GM12864 (cell line): ENCODE measurements at places on chromosomes 12 and 14.

GRCh38 chr12:2049604-2050540 lies 2.9 kb upstream of the CACNA1C start:
- no peak for DNase-seq

- DNase-seq, result no peak
Measured at GRCh38 chr12:70609739-70610491, 27.3 kb downstream of the PTPRB start.

- DNase-seq, result no peak
Measured at GRCh38 chr12:30610718-30611117, 85.0 kb downstream of the IPO8 start.

GRCh38 chr14:32679927-32680612 lies 258.6 kb upstream of the NPAS3 start:
- DNase-seq, result no peak

DNA sequence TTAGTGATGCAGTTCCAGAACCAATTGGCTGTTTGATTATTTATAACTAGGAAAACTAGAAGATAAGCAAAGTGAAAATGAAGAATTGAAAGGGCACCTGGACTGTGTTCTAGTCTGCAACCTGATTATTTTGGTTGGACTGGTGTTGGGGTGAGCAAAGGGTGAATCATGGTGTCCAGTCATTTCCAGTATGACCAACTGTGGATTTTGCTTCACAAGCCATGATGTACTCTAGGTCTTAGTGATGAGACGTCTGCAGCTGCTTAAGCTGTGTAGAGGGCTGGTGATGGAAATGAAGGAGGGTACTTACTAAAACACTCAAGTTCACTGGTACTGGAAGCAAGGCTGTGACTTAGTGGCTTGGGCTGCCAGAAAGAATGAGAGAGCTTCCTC lies 193.2 kb upstream of the FRMD6 start:
- no peak for DNase-seq

DNA sequence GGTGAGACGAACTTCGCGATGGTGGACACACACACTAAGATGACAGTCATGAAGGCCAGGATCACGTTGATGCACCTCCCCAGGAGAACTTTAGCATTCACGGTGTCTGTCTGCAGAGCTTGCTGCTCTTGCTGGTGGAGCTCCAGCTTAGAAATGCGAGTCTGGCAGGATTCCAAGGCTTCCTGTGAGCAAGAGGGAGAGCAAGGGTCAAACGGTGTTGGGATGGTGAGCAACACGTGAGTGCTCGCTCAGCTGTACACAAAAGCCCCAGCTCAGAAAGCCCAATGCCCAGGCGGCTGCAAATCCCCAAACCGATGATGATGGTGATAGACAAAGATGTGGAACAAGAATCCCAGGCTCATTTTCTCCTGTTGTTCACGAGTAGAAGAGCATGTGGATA lies 78.8 kb downstream of the TMCC3 start:
- DNase-seq, result no peak

GRCh38 chr14:72111911-72112310 lies 179.7 kb downstream of the RGS6 start:
- no peak for DNase-seq

DNA sequence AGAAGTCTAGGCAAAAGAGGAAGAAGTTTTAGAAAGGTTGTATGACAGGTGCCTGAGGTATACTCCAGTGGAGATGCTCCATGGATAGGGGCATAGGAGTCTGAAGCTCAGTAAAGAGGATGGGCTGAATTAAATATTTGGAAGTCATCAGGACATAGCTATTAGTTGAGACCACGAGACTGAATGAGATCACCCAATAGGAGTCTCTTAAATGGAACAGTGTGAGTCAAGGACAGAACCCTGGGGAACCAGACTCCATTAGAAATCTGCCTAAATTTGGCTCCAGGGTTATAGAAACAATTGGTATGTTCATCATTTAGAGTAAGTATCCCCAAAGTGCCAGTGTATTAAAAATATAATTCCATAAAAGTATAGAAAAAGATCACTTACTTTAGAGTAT lies 172.6 kb downstream of the PRKCH start:
- DNase-seq, result no peak

- DNase-seq, result no peak
Measured at GRCh38 chr12:108773798-108774788, 42.8 kb upstream of the CORO1C start.

GRCh38 chr14:51474854-51475253 lies 176.9 kb upstream of the FRMD6 start:
- DNase-seq, result no peak

DNA sequence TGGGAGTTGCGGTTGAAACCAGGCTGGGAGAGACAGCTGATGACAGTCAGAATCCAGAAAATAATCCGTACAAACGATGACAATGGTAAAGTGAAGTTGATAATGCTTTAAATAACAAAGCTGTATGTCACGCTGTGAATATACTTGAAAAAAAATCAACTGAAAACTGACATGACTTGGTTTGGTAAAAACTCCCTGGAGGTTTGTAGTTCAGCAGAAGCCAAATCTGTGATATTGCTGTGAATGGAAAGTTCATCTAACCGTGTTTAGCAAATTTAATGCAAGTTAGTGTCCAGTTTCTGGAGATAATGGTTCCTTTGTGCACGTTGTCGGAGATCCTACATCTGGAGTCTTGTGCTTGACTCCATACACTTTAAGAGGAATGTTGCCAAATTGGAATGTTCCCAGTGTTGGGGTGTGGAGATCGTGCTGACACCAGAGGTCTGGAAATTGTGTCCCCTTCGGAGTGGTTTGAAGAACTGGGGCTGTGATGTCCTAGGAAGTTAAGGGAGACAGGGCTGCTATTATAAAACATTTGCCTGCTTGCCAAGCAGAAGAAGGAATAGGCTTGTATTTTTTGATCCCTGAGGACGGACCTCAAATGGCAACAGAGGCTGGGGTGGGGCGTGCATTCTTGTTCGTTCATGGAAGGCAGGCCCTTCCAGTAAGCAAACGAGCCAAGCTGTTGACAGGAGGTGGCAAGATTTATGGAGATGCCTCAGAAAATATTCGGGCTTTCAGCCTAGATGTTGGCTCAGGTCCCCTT lies 30.6 kb downstream of the PPFIBP1 start:
- DNase-seq, result no peak

GRCh38 chr12:45582986-45583659 lies 146.4 kb upstream of the ARID2 start:
- no peak for DNase-seq

- peak; percentile 37 for DNase-seq
Measured at GRCh38 chr12:98399532-98399931, 115.9 kb upstream of the TMPO start.

DNA sequence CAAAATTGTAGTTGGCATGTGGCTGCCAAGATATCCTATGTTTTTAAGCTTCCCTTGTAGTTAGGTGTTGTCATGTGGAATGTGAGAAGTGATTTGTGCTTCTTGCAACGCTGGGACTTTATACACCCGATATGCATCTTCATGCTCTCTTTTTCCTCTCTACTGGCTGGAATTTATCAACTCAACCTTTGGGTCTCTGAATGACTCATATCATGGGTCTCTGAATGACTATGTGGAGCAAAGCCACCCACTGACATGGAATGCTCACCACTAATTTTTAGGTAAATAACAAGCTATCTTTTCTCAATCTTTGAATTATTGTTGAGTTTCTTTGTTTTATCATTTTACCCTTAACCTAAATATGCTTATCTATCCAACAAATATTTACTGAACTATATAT lies 144.6 kb downstream of the ATP23 start:
- DNase-seq, result no peak

DNA sequence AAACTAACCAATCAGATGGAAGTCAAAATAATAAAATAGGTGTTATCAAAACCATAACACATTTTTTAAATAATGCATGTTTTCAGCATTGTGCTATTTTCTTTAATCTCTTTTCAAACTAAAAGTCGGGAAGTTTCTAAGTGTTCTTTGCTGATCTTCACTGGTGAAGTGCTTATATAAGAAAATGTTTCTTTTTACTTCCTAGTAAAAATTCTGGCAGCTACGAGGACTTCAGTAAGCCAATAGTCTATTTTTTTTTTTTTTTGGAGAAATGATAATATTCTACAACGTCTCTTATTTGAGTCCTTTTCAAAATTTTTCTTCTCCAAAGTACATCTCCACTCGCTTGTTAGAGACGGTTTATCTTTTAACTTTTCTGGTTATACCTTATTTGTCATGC lies 448.0 kb downstream of the SLC6A15 start:
- no peak for DNase-seq

GRCh38 chr12:62783881-62784280 lies 151.1 kb downstream of the PPM1H start:
- DNase-seq, result no peak

DNA sequence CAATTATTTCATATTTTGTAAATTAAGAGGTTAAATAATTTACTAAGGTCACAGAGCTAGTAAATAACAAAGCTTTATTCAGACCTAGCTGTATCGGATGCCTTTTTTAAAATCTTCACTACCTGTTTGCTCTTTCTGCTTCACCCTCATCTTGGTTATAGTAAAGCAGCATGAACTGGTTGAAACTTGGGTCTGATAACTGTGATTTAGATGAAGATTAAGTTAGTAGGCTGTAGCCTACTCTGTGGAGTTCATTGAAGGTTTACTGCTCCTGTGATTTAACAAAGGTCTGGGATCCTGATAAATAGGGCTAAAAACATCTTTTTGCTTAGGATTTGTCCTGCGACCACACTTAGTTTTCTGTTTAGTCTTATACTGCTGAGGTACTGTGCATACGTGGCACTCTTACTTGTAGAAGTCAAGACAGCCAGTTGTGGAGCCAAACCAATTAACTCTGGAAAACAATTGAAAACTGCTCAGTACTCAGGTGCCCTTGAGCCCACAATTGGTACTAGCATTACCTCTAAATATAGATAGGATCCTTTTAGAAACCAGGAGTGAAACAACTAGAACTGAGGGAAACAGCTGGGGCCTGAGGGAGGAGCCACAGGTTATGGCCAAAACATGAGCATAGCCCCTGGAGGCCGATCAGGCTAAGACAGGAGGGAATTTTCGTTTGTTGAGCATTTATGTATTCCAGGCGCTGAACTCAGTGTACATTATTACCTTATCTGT lies 2.3 kb downstream of the SPATS2 start:
- DNase-seq, result peak; percentile 69

GRCh38 chr14:50475460-50475859 lies 56.9 kb downstream of the MAP4K5 start:
- no peak for DNase-seq

DNA sequence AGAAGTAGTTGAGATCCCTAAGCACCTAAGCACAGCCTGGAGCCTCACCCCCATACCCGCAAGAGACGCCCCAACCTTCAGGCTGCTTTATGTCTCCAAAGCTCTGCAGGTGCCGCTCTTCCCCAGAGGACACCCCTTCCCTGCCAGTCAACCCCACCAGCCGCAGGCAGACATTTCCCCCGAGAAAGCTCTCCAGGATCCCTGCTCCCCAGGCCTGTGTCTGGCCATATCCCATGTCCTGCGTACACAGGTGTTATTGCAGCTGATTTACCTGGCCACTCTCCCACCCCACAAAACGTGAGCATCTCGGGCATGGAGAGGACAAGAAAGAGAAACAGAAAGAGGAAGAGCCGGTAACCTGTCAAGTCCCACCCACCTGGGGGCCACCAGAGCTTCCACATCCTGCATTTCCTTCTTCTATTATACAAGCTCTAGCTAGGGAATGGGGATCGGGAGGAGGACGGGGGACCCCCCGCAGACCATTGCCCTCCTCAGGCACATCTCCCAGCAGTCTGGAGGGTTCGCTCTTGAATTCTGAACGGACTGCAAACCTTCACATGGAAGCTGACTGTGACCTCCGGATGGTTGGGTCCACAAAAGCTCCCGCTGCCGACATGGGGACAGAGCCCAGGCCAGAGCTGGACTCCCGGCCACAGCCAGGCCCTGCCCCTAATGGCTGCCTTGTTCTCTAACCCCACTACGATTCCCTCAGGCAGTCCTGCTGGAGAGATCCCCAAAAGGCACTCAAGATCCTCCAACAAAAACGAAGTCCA lies 17.6 kb downstream of the CCDC88C start:
- no peak for DNase-seq

GRCh38 chr14:84036840-84037239 lies 1493.1 kb upstream of the FLRT2 start:
- no peak for DNase-seq

DNA sequence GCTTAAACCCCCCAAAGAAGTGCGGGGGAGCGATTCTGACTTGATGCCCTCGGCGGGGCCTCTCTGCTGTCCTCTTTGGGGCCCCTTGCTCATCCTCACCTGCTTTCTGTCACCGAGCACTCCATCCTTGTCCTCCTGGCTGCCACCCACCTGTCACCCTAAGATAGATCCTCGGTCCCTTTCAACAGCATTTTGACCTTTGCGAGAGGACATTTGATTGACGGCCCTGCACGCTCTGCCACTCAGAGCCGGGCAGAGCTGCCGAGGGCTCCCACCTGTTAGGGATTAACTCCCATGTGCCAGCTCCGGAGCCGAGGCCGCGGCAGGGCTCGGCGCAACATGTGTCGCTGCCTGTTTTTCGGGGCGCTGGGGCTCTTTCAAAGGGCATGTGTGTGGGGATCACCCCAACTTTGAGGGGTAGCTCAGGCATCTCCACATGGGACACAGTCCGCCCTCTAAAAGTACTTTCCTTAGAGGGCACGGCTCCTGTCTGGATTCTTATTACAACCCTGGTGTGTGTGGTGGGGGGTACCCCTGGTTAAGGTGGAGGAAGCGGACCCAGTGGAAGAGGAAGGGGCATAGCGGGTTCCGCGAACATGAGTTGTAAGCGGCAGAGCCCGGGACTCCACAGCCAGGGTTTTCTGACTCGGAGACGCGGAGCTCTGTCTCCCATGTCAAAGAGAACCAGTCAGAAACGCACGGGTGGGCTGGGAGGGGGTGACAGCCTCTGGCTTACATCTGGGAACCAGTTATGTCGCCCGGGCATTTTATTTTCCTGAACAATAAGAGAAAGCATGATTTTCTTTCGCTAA lies 811 bp upstream of the MEG3 start:
- DNase-seq, result no peak

DNA sequence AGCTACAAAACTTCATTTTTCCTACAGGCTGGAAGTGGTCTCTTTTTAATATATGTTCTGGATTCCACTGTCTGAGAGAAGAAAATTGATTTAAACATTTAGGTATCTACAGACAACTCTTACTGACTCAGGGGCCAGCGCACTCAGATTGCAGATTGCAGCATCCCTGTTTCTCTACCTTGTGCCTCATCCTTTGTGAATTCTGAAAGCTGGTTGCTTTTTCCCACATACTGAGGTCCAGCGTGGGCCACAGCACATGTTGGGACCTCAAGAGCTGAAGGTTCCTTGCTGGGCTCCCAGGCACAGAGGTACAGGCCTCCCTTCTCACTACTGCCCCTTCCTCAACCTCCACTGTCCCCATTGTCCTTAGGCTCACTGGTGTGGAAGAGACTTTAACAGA lies 101.7 kb upstream of the CCDC175 start:
- DNase-seq, result no peak

DNA sequence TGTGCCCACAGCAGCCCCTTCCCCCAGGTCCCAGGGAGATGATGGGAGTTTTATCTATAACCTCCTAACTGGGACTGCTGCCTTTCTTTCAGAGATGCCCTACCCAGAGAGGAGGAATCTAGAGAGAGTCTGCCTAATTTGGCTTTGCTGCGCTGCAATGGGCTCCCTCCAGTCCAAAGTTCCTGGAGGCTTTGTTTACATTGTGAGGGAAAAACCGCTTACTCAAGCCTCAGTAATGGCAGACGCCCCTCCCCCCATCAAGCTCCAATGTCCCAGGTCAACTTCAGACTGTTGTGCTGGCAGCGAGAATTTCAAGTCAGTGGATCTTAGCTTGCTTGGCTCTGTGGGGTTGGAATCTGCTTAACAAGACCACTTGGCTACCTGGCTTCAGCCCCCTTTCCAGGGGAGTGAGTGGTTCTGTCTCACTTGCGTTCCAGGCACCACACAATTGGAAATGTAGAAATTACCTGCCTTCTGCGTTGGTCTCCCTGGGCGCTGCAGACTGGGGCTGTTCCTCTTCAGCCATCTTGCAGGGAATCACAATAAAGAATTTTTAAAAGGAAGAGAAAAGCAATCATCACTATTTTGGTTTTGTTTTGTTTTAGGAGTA lies 262.5 kb downstream of the FOXG1 start:
- DNase-seq, result no peak
